ENCODE measurements at places on chromosomes 12 and 14. TPM values are rescaled to one million over a fixed set of nuclear protein-coding genes. Genes with fewer than 3 reads are reported as not detected.

DNA sequence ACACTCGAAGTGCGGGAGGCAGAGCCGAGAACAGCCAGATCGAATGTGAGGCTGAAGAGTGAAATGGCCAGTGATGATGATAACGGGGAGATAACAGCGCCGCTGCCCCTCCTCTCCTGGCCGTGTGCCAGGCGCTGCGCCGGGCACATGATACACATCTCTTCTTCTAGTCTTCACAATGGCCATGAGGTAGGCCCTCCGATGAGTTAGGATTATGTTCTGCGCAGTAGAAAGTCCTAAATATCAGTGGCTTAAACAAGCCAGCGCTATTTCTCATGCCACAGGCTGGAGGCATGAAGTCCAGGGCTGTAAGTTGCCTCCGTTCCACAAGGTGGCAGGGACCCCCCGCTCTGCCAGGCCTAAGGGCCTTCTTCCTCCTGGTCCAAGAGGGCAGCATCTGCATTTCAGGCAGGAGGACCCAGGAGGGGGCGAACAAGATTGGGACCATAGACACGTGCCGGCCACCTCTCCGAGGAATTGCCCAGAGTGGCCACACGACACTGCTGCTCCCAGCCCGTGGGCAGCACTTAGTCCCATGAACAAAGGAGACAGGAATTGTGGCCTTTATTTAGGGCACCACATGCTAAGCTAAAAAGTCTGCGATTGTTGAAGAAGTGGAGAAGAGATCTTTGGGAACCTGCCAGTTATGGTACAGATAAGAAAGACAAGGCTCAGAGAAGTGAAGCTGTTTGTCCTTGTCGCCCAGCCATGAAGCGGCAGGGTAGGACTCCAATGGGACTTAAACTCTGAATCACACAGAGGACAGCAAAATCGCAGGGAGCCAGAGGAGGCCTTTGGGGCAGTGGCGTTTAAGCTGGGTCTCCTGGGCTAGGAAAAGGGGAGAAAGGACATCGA lies 10.9 kb upstream of the HVCN1 start:
- peaks cover 5% of the 10 kb centered on the region for H3K4me1 ChIP-seq
- no peak overlapping the region for H3K27ac ChIP-seq
- H3K36me3 ChIP-seq, result no peaks in the 10 kb centered on the region
- DNase-seq, result no peak

The PAH gene
- total RNA-seq, result 9.2 TPM

GRCh38 chr12:109359131-109359690 lies 11.5 kb downstream of the MYO1H start:
- no peaks in the 10 kb centered on the region for H3K4me1 ChIP-seq
- no peak overlapping the region for H3K4me3 ChIP-seq
- peaks cover under 1% of the 10 kb centered on the region for H3K27me3 ChIP-seq
- H3K27ac ChIP-seq, result no peak overlapping the region

The FOXN4 gene
- total RNA-seq, result not detected

GRCh38 chr12:115700081-115700480 lies 577.4 kb downstream of the MED13L start:
- no peaks in the 10 kb centered on the region for H3K4me1 ChIP-seq
- no peak overlapping the region for H3K27ac ChIP-seq
- no peak overlapping the region for H3K4me3 ChIP-seq
- H3K27me3 ChIP-seq, result no peaks in the 10 kb centered on the region

DNA sequence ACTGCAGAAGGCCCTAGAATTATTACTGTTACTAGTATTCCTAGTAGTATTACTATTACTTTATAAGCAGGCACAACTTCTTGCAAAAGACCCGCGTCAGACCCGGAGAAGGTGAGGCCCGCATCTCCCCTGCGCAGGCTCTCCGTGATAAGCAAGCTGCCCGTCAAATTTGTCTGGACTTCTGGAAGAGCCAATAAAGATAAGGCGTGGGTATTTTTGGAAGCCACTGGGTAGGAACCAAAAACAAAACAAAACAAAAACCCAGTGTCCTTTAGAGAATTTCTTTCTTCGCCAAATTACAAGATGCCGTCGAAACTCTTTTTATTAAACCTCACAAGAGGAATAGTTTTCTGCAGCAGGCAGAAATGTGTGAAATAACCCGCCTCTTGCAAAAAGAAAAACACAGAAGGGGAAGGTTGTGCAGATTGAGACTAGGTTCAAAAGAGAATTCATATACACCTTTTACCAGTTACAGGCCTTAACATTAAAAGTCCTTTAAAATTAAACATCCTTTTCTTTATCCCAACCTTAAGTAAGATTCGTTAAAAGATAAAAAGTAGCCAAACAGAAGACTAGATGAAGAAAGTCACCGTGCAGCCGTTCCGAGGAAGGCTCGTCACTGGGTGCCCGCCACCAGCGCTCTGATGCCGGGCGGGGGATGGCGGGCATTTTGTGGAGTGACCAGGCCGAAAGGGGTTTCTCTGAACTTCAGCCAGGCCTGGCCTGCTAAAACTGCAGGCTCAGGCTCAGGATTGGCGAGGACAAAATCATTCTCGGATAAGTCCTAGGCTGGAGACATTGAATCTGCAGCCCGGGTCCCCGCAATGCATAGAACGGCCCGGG lies 1.6 kb downstream of the TBX5 start:
- no peaks in the 10 kb centered on the region for H3K36me3 ChIP-seq
- no peaks in the 10 kb centered on the region for H3K4me1 ChIP-seq

GRCh38 chr12:47844264-47845019 lies 24.7 kb upstream of the HDAC7 start:
- H3K4me1 ChIP-seq, result no peaks in the 10 kb centered on the region
- no peak for DNase-seq
- no peak overlapping the region for H3K27ac ChIP-seq
- no peaks in the 10 kb centered on the region for H3K36me3 ChIP-seq

GRCh38 chr12:73951956-73952703 lies 585.5 kb upstream of the ATXN7L3B start:
- no peaks in the 10 kb centered on the region for H3K36me3 ChIP-seq
- no peaks in the 10 kb centered on the region for H3K4me1 ChIP-seq
- no peak overlapping the region for H3K27ac ChIP-seq
- no peak overlapping the region for H3K4me3 ChIP-seq

The MARS1 gene
- 160 TPM for total RNA-seq

DNA sequence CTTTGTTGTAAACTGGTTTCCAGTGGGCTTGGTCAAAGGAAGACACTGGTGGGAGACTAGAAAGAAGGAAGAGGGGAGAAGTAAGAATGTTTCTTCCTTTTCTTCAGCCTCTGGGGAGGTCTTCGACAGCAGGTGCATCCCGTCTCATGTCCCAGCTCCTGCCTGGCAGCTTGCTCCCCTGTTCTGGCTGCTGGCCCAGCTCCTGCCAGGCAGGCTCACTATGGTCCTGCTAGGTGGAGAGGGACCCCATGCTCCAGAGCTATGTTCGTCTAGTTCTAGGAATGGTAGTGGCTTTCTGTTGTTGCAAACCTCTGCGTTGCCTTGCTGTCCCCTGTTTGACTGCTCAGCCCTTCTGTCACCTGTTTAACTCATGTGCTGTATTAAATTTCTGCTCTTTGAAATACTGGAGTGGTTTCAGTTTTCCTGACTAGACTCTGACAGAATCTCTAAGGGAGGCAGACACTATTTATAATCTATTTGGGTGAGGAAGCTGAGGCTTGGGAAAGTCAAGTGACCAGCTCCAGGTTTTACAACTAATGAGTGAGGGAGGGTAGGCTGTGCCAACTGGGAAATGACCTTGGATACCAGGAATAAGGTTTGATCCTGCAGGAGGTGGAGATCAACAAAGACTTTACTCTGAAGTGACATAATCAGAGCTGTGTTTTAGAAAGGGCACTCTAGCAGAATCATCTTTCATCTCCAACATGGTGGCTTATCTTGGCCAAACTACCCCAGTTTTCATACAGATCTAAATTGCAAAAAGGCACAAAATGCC lies 94.7 kb upstream of the DDHD1 start:
- no peak for DNase-seq
- no peaks in the 10 kb centered on the region for H3K36me3 ChIP-seq
- H3K4me1 ChIP-seq, result no peaks in the 10 kb centered on the region
- no peak overlapping the region for H3K4me3 ChIP-seq

GRCh38 chr14:59687663-59688062 lies 111.1 kb upstream of the CCDC175 start:
- H3K4me3 ChIP-seq, result no peak overlapping the region
- H3K36me3 ChIP-seq, result no peaks in the 10 kb centered on the region
- no peaks in the 10 kb centered on the region for H3K27me3 ChIP-seq
- no peak overlapping the region for H3K27ac ChIP-seq

The BDKRB1 gene
- total RNA-seq, result not detected

GRCh38 chr12:124191024-124191359 lies 103.9 kb upstream of the RFLNA start:
- H3K4me1 ChIP-seq, result peaks cover 9% of the 10 kb centered on the region
- H3K27ac ChIP-seq, result no peak overlapping the region
- no peaks in the 10 kb centered on the region for H3K27me3 ChIP-seq
- no peak overlapping the region for H3K4me3 ChIP-seq
- H3K36me3 ChIP-seq, result no peaks in the 10 kb centered on the region

The CD27 gene
- not detected for total RNA-seq

DNA sequence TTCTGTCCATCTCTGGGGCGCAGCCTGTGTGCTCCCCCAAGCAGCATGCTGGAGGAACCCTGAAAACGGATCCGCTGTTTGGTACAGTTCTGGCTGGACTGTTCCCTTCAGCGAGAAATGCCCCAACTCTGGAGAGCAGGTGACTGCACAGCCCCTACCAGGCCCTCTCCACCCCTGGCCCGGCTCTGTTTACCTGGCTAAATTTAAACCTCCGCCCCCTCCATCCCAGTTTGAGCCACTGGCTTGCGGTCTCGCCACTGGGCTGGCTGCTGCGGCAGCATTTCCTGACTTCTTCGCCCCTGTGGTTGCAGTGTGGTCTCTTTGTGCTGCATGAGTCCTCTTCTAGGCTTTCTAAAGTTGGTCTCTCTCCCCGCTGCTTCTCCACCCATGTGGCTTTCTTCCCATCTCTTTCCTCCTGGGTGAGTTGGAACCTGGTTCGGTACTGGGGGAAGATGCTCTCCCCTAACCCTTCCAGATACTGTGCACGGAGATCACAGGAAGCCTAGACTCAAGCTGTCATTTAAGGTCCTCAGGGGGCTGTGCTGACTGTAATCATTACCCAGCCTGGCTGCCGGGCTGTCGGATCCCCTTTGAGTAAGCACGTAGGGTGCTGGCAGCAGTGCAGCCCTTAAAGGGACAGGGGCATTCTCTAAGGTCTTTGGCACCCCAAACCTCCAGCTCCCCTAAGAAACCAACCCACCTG lies 60.6 kb downstream of the FBXL14 start:
- H3K4me1 ChIP-seq, result no peaks in the 10 kb centered on the region
- peaks cover 21% of the 10 kb centered on the region for H3K27me3 ChIP-seq
- no peak overlapping the region for H3K27ac ChIP-seq
- no peak for DNase-seq
- no peaks in the 10 kb centered on the region for H3K36me3 ChIP-seq
- no peak overlapping the region for H3K4me3 ChIP-seq

DNA sequence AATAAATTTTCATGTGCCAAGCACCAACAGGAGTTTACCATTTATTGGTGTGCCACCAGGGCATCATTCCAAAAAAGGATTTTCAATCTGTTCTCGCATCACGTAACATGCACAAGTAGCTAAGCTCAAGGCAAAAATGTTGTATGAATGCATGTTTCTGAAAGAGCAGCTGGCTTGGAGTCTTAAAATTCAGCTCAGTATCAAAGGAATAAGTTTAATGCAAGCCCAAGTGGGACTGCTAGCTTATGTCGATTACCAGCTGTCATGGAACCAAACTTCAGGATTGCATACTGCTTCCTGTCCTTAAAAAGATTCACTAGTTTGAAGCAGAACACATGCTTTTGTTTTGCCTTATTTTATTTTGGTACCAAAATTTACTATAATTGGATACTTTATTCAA lies 437.0 kb downstream of the FSCB start:
- no peaks in the 10 kb centered on the region for H3K27me3 ChIP-seq
- H3K4me1 ChIP-seq, result no peaks in the 10 kb centered on the region
- H3K27ac ChIP-seq, result no peak overlapping the region
- DNase-seq, result no peak

DNA sequence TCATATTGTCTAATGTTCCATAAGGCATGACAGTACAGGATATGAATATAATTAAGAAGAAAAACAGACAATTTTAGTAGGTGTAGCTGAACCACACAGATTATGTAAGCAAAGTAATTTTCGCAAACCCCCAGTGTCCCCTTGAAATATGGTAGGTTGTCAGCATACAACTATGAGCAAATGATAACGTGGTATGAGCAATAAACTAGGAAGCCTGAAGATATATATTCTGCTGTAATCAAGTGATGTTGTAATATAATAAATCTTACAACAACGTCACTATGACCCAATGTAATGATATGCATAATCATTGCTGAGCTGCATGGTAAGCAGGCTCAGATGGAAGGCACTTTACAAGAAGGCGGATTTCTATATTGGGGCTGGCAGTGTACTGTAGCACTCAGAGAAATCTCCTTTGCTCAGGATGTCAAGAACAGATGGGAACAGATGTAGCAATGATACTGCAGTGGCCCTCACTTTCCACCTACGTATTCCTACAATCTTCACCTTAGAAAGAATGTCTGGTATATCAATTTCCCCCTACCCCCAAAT lies 47.8 kb upstream of the MYF6 start:
- H3K27me3 ChIP-seq, result no peaks in the 10 kb centered on the region
- no peak overlapping the region for H3K27ac ChIP-seq
- H3K36me3 ChIP-seq, result no peaks in the 10 kb centered on the region
- H3K4me1 ChIP-seq, result no peaks in the 10 kb centered on the region
- no peak overlapping the region for H3K4me3 ChIP-seq

DNA sequence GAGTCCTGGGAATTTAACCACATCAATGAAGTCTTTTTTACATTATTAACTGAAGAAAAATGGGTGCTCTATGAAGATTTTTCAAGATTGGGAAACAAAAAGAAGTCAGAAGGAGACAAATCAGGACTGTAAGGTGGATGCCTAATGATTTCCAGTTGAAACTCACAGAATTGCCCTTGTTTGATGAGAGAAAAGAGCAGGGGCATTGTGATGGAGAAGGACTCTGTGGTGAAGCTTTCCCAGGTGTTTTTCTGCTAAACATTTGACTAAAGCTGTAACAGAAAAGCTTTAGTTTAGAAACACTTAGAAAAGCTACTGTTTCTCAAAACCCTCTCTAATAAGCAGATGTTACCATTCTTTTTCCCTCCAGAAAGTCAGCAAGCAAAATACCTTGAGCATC lies 5.8 kb downstream of the IRAK4 start:
- no peaks in the 10 kb centered on the region for H3K27me3 ChIP-seq
- no peak overlapping the region for H3K27ac ChIP-seq
- H3K36me3 ChIP-seq, result no peaks in the 10 kb centered on the region
- DNase-seq, result no peak
- no peak overlapping the region for H3K4me3 ChIP-seq

The MYL2 gene
- total RNA-seq, result not detected

DNA sequence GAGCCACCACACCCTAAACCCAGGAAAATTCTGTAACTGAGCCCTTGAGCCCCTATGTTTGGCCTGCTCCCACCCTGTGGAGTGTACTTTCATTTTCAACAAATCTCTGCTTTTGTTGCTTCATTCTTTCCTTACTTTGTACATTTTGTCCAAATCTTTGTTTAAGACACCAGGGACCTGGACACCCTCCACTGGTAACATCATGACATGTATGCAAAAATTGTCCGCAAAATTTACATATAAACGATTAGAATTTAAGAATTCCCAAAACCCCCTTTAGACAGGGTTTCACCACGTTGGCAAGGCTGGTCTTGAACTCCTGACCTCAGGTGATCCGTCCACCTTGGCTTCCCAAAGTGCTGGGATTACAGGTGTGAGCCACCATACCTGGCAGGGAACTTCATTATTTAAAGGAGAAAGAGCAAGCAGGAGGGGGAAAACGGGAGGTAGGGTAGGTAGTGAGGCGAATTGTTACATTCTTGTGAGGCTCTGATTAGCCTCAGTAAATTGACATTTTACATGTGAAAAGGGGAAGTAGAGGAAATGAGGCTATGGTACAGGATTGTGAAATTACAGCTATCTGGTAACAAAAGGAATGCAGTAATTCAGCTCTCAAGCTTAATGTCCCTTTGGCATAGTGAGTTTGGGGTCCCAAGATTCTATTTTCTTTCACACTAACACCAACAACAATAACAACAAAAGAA lies 27.6 kb downstream of the TUBA1A start:
- no peak overlapping the region for H3K27ac ChIP-seq
- no peaks in the 10 kb centered on the region for H3K4me1 ChIP-seq
- no peak overlapping the region for H3K4me3 ChIP-seq
- no peaks in the 10 kb centered on the region for H3K27me3 ChIP-seq

All from adrenal gland (tissue), 19 donors.